HEK293T (cell line): ENCODE measurements at places on chromosomes 1 and 21.

GRCh38 chr1:81878538-81878937 lies 77.8 kb downstream of the ADGRL2 start:
- DNase-seq = no peak

DNA sequence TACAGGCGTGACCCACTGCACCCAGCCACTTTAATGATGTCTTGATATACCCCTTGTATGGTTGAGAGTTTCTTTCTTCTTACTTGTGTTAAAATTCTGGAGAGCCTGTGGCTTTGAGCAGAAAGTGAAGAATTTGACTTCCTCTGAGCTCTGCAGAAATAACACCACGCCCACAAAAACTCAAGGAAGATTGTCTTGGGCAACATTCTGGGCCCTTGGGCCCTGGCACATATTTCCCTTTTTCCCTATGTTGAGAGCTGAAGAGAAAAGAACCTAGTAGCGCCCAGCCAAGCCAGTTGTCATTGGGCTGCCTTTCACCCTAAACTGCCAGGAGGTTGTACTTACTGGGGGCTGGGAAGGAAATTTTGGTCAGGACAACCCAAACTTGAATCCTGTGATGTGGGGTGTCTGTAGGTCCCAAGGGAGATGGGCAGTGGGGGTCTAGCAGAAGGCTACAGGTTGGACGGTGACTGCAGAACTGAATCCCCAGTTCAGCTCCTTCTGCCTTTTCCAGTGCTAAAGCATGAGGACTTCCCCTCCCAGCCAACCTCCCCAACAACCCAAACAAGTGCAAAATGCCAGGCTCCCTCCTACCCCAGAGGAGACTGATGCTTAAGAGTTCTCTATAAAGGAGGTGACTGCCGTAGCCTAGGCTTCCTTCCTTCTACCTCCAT lies 11.7 kb upstream of the SNAPIN start:
- DNase-seq = no peak

DNA sequence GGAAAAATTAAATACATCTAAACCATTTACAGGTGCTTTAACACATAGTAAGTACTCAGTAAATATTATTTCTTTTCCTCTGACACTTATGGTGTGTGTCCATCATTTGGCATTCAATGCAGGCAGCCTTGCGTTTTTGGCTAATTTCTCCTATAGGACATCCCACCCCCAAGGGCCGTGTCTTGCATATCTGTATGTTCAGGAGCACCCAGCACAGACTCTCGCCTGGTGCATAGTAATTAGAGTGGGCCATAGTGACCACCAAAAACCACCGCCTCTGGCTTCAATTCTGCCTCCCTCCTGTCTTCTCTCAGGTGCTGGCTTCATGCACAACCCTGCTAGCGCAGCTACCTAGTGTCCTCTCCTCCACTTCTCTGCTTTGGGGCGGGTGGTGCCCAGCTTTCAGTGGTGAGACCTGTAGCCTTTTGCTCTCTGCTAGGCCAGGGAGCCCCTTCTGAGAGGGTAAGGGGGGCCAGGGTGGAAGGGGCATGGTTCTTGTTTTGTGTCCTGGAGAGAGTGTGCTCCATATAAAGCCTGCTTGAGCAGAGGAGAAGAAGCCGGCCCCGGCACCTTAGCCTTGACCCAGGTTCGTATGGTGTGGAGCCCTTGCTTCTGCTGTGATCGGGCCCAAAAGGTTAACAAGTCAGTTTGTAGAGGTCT lies 33.4 kb downstream of the BATF3 start:
- no peak for DNase-seq

- DNase-seq = no peak
These were observed 129.9 kb downstream of the SLC30A10 start for GRCh38 chr1:219798283-219799030.

DNA sequence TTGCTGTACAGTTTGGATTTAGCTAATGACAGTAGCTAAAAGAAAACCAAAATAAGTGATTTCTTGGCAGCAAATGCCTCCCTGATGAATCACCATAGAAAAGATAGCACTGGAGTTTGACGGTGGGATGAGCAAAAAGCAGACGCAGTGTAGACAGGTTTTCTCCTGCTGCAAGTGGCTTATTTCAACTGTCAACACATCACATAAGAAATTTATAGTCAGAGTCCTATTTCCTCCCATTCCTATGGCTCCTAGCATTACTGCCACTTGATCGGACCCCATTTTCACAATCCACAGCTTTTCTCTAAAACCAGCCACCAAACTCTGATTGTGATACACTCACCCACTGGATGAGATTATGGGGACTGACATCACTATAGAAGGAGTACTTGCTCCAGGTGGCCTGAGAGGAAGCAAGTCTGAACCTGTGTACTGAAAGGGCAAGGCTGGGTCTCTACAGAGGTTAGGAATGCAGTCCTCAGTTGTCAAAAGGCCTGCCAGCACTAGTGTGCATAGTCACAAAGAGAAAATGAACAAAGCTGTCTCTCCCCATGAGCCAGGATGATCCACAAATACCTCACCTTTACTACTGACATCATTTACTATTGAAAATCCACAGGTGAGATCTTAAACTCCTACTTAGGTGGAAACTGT lies 359.8 kb downstream of the LTN1 start:
- DNase-seq = no peak

DNA sequence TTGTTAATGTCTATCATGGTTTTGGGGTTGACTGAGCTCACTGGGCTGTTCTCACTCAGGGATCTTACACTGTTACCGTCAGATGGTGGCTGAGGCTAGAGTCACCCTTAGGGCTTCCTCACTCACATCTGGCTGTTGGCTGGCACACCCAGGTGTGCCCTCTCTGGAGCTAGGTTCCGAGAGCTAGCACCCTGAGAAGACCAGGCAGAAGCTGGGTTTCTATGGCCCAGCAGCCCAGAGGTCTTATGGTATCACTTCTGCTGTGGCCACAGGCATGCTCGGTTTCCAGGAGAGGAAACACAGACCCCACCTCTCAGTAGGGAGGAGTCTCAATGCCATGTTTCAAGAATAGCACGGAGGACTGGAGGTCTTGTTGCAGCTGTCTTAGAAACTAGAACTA lies 20.7 kb upstream of the KIF1B start:
- no peak for DNase-seq

- peak; percentile 78 for DNase-seq
These were observed 467 bp downstream of the THRAP3 start for GRCh38 chr1:36224537-36225282.

- no peak for DNase-seq
These were observed 55.5 kb upstream of the DNAJC6 start for GRCh38 chr1:65253800-65254319.

DNA sequence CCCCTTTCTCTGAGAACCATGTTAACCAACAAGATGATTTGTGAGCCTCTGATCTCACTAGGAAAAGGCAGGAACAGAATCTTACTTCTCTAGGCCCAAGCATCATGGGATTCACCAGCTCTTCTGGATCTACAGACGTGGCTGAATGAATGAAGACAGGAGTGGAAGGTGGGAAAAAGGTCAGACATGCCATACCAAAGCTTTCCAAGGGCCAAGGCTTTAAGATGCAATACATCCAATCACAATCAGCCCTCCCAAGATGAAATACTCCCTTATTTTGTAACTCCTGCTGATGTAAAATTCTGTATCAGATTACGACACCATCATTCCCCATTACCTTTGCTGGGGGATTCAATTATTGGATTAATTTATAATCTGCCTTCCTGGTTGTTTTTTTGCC lies 80.9 kb downstream of the SSBP3 start:
- DNase-seq = no peak

DNA sequence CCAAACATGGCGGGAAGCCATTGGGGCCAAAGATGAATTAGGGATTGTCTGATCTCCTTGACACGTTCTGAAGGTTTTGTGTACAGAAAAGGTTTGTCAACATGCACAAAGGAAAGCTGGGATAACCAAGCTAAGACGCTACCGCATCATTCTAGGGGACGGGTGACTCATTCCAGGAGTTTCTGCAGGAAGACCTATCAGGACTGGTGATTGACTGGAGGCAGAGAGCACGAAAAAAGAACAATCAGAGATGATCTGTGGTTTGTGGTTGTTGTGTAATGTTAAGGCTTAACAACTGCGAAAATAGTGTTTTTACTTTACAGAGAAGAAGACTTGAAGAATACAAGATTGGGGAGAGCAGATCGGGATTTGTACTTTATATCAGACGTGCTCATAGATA lies 22.2 kb upstream of the ERG start:
- no peak for DNase-seq

DNA sequence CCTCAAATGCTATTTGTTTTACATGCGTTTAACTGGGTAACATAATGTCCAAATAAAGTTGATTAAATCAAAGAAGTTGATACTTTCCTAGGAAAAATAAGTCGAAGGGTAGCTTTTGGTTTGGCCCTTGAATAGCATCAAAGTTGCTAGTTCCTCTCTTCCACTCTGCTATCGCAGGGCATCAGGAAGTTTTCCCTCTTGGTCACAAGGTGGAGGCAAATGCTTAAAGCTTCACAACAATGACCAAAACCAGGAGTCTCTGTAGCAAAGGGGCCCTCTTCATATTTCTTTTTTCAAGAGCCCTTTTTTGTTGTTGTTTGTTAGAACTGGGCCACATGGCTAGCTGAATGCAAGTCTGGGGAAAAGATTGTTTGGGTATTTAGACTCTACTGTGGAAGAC lies 668.4 kb downstream of the KCNT2 start:
- DNase-seq = peak; percentile 19

- DNase-seq = no peak
These were observed 87.1 kb upstream of the ZNF281 start for GRCh38 chr1:200496937-200497336.

DNA sequence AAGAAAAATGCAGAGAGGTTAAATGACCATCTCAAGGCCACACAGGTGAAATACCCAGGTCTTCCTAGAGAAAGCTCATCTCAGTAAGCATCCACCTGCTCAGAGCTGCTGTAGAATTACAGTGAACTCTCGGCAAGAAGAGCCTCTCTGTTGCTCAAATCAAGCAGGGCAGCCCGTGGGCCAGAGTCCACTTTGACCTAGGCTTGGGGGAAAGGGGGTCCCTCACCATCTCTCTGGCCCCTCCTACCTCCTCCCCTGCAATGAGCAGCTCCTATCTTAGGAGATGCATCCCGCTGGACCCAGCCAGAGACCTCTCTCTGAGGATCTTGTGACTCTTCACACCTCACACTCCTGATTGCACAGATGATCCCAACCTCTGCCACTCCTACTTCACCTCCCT lies 364.7 kb downstream of the PTPRU start:
- no peak for DNase-seq

- no peak for DNase-seq
These were observed 157.0 kb downstream of the LYPLAL1 start for GRCh38 chr1:219330669-219331068.

GRCh38 chr1:75554181-75554580 lies 56.7 kb downstream of the SLC44A5 start:
- no peak for DNase-seq

DNA sequence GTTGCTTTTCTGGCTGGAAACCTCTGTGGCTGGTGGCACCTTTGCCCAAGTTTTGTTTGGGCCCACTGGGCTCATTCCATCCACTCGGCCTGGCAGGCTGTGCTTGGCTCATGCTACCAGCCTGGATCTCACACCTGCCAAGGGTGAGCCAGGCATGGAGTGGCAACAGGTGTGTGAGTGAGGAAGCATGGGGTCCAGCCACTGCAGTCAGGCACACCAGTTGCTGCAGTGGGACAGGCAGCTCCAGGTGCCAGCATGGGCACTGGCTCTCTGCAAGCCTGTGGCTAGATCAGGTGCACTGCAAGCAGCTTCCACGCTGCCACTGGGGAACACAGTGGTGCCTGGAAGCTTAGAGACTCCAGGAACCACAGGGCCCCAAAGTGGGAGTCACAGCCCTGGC lies 57.0 kb downstream of the NUP210L start:
- DNase-seq = no peak

DNA sequence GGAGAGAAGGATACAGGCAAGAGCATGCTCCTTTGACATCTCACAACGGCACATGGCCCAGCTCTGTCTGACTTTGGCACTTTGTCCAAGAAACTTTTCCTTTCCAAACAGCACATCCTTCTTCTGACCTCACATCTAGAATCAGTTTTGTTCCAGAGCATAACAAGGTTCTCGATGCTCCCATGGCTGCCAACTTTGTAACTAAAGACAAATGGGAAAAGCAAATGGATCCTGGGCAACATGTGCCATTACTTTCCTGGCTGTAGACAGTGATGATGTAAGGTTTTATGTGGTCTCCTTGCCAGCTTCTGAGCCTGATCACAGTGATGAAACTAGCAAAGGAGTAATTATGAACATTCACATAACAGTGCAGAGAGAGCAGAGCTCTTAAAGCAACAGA lies 171.8 kb upstream of the C1orf87 start:
- DNase-seq = no peak

- DNase-seq = no peak
These were observed 365.6 kb downstream of the ZP4 start for GRCh38 chr1:237525102-237525501.

- DNase-seq = peak; percentile 72
These were observed 23.0 kb downstream of the ACTA1 start for GRCh38 chr1:229410692-229411433.

DNA sequence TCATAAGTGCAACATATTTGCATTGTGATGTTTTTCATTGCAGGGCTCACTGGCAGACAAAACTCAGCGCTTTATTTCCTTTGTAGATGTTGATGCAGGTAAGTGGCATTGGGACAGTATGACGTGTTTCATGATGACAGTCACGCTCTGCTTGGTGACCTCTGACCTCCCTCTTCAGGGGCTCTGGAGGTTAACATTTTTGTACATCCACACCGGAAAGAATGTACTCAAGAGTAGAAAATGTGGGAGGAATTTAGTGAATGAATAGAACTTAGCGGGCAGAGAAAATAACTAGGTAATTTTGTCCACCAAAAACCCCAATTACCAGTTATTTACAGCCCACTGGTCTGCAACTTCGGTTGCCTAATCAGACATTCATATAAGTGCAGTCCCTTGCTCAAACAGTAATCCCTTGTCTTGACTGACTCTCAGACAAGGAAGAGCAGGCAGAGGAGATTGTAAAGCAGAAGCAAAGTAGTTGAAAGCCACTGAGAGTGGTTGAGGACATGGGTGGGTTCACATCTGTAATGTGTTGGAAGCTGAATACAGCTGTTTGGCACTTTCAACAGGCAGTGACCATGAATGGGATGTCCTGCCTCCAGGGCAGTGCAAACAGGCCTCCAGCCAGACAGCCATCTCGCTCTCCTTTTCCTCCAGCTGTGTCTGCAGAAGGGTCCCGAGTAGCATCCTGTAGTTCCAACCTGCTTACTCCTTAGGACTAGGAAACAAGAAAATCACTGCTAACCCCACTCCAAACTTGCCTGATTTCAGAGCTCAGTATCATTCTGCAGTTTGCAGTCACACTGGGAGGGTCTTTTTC lies 188.9 kb downstream of the NRIP1 start:
- DNase-seq = no peak

GRCh38 chr1:26861889-26862378 lies 1.0 kb upstream of the SFN start:
- DNase-seq = no peak

DNA sequence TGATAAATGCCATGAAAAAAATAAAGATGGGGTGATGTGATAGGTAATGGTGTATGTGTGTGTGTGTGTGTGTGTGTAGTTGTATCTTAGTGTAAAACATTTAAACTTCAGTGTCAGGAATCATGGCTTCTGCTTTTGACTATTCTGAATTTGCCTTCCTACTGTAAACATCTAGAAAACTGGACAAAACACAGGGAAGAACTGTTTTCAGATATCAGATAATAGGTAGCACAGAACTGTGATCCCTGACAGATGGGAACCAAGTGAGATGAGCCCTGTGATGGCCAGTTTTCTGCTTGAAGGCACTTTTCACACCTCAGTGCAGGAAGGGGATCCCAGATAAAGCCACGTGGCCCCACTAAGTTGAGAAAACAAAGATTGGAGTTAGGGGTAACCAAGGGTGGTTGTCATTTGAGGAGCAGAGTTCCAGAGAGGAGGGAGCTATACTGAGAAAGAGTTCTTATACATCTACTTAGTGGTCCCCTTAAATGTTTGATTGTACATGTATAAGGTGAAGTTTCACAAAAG lies 17.3 kb downstream of the DYRK1A start:
- no peak for DNase-seq
